Activated CD8-positive, alpha-beta memory T cell treated with anti-CD3 and anti-CD28 coated beads, Interleukin-2, amount 50 U/mL, for 48 hours (primary cell): ENCODE measurements at places on chromosomes 2 and 18.

- DNase-seq: no peak
Observed at GRCh38 chr2:79831961-79832360, 319.1 kb downstream of the CTNNA2 start.

- DNase-seq: no peak
Observed at GRCh38 chr2:109692013-109692743, 78.0 kb downstream of the SOWAHC start.

- no peak for DNase-seq
Observed at GRCh38 chr18:35469725-35470124, 28.0 kb downstream of the INO80C start.

DNA sequence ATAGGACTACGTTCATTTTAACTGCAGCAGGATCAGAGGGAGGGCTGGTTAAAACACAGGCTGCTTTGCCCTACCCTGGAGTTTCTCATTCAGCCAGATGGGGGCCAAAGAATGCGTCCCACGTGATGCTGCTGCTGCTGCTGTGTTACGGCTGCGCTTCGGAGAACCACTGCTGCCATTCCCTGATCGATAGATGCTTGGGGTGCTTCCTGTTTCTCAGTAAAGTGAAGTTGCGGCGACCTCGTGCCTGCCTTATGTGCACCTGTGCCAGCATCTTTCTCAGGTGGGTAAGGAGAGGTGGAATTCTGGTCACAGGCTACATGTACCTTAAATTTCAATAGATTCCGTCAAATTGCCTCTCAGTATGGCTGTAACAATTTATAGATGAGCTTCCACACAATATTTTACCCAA lies 24.7 kb upstream of the TOGARAM2 start:
- no peak for DNase-seq

GRCh38 chr2:16059393-16060016 lies 119.2 kb downstream of the MYCN start:
- DNase-seq: no peak

GRCh38 chr2:80091237-80091636 lies 213.3 kb downstream of the LRRTM1 start:
- no peak for DNase-seq

GRCh38 chr18:6748241-6748640 lies 18.7 kb downstream of the ARHGAP28 start:
- no peak for DNase-seq

GRCh38 chr2:145114726-145115125 lies 594.8 kb upstream of the ZEB2 start:
- no peak for DNase-seq

DNA sequence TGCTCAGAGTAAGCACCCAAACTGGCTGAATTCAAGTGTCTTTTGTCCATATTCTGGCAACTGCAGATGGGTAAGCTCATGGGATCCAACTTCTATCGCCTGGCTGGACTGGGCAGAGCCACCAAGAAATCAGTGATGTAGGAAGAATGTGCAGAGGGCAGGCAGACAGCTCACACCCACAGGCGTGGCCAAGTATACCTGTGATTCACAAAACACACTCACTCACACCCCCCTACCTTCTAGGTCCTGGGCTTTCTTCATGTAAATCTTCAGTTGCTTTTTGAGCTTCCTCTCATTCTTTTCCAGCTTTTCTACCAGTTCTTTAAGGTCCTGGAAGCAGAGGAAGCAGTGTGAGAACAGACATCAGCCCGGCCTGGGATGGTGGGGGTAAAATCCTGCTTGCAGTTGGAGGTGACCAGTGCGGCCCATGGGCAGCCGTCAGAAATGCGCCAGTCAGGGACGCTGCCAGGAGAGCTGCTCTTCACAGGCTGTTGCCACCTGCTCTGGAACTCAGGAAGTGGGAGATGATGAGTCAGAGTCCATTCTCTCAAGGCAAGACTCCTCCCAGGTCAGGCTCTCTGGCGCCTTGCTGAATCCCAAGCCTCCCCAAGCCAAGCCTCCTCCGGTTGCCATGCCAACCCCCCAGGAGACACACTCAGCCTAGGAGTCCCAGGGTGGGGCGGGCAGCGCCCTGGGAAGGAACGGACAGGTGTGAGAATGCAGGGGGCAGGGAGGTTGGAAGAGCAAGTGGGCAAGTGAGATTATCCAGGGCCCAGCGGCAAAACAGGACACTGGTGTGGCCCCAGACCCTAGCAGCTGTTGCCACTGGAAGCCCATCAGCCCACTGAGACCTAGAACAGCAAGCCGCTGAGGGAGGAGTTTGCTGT lies 36.2 kb upstream of the ACAA2 start:
- no peak for DNase-seq

DNA sequence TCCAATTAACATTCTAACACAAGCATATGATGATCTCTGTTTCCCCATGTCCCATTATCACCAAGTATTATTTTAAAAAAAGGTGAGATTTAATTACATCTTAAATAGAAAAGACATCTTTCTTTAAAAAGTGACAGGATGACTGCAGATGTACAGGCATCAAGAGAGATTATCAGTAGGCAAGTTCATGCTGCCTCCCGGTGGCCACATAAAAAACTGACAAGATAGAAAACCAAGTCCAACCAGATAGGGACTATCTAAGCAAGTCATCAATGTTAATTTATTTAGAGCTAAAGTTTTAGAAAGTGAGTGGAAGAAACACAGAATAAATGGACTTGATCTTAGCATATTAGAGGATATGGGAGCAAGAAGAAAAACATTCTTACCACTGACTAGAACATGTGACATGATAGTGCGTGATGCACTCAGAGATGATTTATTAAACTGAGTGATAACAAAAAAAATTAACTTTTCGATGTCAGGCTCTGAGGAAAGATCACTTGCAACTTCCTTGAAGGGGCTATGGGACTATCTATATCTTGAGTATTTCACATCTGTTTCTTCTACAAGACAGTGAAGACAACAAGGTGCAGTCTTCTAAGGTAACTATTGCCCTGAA lies 5.4 kb upstream of the TDRD15 start:
- DNase-seq: no peak

- no peak for DNase-seq
Observed at GRCh38 chr2:146721486-146721885, 1123.3 kb upstream of the ACVR2A start.

GRCh38 chr2:96608469-96609455 lies 29.4 kb downstream of the KANSL3 start:
- DNase-seq: no peak

GRCh38 chr2:164593959-164594358 lies 27.3 kb downstream of the GRB14 start:
- no peak for DNase-seq

GRCh38 chr2:158914066-158914465 lies 54.4 kb upstream of the TANC1 start:
- DNase-seq: no peak

GRCh38 chr2:11642972-11643371 lies 27.0 kb downstream of the NTSR2 start:
- no peak for DNase-seq

- DNase-seq: no peak
Observed at GRCh38 chr18:24009651-24010333, 4.8 kb upstream of the TTC39C start.

- no peak for DNase-seq
Observed at GRCh38 chr2:208413931-208414330, 7.3 kb downstream of the PTH2R start.

- no peak for DNase-seq
Observed at GRCh38 chr2:152413228-152414030, 78.5 kb downstream of the FMNL2 start.

- DNase-seq: no peak
Observed at GRCh38 chr2:166388481-166389070, 12.8 kb upstream of the SCN9A start.

DNA sequence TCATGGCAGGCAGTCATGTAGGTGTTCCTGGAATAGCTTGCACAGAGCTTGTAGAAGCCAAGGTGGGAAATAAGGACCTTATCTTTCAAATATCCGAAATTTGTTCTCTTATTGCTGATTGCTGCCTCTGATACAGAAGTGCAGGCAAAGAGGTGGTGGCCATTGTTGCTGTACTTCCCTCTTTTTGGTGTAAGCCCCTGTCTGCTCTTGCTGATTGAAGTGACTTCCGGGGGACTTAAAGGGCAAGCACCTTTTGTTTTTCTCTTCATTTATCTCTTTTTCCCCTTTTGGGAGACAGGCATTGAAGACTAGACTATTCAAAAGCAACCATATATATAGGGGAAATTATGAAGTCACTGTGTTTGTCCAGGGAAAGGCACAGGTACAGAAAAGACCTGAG lies 131.6 kb upstream of the OTX1 start:
- no peak for DNase-seq

DNA sequence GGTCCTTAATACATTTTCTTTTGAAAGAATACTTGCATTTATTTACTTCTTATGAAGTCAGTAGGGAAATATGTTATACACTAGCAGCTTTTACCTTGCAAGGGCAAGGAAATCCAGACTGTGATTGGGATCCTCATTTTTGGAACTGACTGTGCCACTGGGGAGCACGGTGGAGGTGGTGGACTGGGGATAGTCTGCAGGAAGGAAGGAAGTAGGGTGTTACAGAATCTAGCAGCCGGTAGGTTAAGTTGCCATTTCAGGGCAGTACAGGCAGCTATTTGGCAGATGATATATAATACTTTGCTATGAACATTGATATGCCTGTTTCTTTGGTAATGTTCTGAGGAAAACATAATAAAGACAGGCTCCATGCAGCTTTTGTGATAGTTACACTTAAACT lies 238.3 kb downstream of the PHLPP1 start:
- no peak for DNase-seq
